Thyroid gland (tissue), 4 donors: ENCODE measurements at places on chromosomes 13 and 19.

DNA sequence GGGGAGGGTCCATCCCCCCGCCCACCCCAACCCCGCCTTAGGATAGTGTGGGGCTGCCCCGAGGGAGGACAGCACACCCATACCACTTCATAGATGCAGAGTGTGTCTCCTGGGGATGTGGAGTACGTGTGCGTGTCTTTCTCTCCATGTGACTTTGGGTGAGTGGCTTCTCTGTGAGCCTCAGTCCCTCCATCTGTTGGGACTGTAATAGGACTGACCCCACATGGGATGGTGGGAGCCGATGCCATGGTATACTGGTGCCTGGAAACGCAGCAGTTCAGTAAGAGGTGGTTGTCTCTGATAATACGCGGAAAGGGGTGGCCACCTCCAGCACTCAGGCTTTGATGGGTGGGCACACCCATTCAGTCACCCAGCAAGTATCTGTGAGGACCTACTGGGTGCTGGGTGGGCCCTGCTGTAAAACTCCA is 816 bp upstream of the PRKD2 start:
- DNase-seq = no peak

DNA sequence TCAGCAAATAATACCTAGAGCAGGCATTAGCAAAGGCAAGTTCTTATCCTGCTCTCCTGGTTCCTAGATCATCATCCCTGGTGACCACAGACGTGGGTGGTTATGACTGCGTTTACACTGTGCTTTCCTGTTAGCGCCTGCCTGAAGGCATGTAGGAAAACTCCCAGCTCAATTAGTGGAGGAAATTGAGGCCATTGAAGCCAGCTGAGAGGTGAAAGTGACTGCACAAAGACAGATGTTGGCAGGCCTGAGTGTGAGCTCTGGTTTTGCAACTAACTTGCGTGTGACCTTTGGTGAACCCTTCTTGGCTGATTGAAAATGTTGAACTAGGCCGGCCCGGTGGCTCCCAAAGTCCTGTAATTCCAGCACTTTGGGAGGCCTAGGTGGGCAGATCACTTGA is 17.5 kb upstream of the NWD1 start:
- no peak for DNase-seq

DNA sequence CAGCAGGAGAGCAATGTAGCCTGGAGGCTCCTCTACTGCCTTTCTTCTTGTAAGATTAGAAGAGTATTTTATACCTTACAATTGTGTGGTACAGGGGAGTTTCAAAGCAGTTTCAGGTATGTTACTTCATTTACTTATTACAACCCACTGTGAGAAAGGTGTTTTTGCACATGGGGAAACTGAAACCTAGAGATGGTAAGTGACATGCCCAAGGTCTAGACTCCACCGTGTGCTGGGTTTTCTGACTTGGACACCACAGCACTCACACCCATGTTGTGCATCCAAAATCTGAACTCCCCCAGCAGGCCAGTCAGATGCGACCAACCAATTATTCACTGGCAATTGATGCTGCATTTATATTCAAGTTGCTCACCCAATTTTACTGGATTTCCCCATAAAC is 22.8 kb downstream of the ERICH6B start:
- DNase-seq = no peak

DNA sequence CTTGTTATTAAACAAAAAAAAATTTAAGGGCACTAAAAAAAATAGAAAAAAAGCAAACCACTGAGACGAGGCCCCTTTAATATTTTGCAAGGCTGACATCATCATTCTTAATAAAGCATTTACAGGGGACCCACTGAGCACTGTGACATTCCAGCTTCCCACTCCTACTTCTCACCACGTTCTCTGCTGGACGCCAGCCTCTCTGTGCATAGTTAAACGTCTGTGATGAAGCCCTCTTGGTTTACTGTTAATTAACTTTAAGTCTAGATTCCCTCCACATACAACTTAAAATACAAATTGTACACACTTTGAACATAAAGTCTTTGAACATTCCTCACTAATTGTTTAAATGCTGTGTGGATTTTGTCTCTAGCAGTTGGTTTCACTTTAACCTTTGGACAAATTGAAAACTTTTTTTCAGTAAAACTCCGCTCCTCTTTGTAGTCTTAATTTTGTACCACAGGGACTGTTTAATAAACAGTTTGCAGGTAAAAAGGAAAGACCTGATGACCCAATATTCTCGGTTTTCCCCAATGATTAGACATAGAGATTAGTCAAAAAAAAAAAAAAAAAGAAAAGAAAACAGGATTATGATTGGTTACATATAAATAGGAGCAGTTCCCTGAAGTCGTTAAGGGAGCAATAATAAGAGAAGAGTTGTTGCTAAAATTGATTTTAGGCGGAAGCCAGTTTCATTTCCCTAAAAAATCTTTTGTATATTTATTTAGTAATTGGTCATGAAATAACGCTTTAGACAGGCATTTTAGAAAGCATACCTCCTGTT is 219.8 kb downstream of the MZT1 start:
- DNase-seq = no peak

GRCh38 chr13:30394751-30395191 is 27.5 kb upstream of the UBE2L5 start:
- DNase-seq = no peak

GRCh38 chr13:43805071-43805468 is 18.3 kb upstream of the ENOX1 start:
- no peak for DNase-seq

DNA sequence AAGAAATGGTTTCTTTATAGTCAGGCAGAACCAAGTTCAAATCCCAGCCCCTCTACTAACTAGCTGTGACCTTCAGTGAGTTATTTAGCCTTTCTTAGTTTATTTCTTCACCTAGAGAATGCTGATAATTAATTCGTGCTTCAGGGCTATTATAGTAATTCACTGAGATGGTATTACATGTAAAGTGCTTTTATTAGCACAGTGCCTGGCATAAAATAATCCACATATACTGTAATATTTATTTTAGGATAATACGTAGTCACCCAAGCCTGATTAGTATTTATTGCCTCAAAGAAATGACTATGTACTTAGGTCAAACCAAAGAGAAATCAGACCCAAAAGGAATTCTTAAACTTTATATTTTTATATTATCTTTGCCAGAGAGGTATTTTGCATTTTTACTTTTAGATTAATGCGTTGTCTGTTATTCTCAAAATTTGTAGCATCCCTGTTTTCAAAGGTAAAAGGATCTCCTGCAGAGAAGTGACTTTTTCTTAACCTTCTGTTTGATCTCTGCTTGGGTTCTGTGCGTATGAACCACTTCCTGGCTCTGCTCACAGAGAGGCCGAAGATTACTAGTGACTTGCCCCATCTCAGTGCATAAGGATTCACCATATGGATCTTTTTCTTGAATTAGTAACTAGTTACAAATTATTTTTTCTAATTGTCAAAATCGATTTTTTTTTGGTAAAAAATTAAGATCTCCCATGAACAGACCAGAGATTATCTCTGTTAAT is 19.7 kb downstream of the UBAC2 start:
- DNase-seq = no peak

DNA sequence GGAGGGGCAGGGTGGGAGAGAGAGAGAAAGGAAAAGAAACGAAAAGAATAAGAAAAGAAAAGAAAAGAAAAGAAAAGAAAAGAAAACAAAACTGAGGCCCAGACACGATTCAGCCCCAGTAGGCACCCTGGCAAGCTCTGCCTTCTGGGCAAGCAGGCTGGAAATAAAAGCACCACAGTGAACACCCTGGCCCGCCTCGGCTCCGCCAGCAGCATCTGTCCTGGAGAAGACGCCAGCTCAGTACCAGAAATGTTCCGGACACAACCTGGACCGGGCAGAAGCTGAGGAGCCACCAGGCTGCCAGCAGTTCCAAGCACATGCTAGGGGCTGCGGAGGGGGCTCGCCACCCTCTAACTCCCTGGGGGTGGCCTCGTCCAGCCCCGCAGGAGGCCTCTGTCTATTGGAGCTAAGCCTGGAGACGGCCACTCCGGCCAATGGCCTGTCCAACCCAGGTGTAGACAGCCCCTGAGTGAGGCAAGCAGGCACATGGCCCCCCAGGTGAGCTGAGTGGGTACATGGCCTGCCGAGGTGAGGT is 11.4 kb upstream of the CPAMD8 start:
- no peak for DNase-seq

DNA sequence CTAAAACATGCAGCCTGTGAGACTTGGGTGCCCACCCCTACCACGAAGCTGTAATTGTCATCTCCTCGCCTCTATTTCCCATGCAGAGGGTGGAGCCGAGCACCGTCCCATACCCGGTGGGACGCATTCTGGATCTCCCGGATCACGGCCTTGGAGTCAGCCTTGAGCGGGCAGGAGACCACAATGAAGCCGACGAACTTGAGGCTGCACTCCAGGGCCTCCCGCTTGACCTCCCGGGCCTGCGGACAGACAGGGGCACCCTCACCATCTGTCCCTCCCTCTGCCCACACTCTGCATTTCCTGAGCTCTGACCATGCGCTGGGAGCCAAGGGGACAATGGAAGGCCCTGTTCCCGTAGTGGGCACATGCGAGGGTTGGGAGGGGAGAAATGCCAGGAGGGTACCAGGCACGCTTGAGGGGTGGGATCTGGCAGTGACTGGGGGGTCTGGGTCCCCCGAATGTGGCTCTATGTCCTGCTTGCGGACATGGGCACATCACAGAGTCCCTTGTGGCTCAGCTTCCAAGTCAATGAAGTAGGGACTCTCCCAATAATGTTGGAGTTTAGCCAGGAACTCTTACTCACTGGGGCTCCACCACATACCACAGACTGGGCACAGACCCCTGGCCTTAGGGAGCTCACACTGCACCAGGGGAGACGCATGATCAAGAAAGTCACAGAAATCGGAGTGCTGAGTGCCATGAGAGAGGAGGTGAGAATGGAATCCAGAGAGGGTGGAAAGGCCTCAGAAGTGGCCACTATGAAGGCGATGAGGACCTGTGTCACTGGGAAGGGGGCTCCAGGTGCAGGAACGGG is 9.2 kb upstream of the GMIP start:
- DNase-seq = no peak

DNA sequence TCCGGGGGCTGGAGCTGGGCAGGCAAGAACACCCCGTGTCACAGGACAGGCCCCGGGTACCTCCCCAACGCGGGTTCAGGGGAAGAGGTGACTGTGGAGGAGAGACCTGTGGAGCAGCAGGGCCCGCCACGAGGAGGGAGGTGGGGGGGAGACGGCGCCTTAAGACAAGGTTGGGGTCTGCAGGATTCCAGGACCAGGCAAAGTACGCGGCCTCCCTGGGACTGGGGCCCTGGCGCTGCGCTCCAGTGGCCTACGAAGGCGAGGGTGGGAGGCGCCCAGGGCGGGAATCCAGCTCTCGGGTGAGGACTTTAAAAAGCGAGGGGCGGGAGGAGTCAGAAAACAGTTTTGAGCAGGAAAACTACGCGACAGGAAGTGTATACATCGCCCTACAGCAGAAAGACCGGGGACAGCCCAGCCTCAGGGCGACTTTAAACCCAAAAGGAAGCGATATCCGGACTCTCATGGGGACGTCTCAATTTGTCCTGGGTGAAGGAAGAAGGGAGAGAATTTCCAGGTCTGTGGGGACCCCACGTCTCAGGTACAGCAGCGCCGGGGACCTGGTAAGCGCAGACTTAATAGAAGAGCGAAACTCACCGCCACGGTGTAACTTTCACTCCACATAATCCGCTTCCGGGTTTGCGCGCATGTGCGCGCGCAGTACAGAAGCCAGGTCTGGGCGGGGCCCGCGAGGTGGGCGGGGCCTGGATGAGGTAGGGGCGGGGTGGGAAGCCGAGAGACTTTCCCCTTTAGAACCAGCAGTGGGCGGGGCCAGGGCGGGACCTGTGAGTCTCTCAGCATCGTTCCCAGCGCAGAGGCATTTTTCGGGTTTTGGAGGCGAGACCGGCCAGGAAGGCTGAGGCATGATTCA is at the start of gene ZNF83:
Gene ZNF83 (minus strand): TSS at position 638 of the 868 bp plus-strand sequence.
- peak; percentile 99 for DNase-seq

GRCh38 chr13:53254500-53254899 is 225.9 kb downstream of the OLFM4 start:
- peak; percentile 5 for DNase-seq

GRCh38 chr19:15672580-15673175 is at the start of gene CYP4F12:
TSS of gene CYP4F12 (plus strand) at chr19:15673087. CDS start at chr19:15673530, 443 bp downstream.
- DNase-seq = peak; percentile 45

DNA sequence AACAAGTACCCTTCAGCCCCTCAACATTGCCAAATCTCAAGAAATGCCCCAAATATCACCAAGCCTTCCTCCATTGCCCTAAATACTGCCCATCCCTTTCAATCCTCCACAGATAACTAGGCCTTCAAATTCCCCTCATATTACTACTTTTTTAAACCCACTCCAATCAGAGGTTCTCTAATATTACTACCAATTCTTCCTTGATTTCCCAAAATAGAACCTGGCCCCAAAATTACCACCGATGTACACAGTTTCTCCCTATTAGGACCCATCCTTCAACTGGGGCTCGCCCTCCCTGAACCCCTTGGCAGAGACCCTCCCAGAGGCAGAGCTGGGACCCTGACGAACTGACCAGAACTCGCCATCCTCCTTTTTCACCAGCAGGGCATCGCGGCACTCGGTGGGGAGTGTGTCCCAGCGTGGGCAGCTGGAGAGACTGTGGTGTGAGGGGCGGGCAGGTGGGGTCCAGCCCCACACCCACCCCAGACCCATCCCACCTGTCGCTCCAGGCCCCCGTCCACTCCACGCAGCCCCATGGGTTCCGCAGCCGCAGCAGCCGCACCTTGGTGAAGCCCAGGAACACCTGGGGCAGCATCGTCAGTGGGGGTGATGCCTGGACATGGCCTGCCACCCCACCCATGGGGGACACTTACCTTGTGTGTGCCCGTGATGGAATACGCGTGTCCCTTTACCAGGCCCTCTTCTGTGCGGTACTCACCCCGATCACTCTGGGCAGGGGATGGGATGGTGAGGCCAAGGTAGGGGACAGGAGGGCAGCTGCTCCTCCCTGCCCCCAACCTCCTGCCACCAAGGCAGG is 6.1 kb downstream of the CAPN12 start:
- DNase-seq = no peak
